ENCODE measurements at places on chromosomes 6 and 20.

DNA sequence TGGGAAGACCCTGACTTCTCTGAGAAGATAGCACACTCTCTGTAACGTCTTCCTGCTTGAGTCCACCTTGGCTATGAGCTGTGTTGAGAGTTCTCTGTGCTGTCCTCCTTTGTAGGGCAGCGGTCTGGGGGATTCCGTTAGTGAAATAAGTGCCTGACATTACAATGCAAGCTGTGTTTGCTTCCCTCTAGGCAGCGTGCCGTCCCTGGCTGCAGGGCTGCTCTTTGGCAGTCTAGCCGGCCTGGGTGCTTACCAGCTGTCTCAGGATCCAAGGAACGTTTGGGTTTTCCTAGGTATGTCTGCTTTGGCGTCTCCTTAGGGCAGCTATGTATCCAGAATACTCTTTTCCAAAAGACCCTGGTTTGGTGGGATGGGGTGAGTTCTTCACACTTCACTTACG lies 2.8 kb downstream of the TMEM14C start:
- DNase-seq, result no peak

DNA sequence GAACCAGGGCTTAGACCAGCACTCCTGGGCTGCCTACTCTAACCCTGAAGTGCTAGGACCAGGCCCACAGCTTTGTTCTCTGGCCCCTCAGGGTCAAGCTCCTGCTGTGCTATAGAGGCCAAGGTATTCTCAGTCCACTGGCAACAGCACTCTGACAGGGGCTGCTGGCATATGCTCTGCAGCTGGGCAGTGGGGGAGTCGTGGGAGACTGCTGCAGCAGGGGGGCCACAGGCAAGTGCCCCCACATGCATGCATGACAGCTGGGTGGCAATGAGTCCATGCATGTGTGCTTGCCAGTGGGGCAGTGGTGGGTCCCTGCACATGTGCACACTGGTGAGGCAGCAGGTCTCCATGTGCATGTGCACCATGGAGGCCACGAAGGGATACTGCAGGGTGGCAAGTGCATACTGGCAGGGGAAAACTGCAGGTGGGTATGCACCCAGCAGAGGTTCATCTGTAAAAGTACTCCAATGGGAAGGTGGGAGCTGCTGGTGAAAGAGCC lies 364.9 kb upstream of the IRAK1BP1 start:
- DNase-seq, result no peak

DNA sequence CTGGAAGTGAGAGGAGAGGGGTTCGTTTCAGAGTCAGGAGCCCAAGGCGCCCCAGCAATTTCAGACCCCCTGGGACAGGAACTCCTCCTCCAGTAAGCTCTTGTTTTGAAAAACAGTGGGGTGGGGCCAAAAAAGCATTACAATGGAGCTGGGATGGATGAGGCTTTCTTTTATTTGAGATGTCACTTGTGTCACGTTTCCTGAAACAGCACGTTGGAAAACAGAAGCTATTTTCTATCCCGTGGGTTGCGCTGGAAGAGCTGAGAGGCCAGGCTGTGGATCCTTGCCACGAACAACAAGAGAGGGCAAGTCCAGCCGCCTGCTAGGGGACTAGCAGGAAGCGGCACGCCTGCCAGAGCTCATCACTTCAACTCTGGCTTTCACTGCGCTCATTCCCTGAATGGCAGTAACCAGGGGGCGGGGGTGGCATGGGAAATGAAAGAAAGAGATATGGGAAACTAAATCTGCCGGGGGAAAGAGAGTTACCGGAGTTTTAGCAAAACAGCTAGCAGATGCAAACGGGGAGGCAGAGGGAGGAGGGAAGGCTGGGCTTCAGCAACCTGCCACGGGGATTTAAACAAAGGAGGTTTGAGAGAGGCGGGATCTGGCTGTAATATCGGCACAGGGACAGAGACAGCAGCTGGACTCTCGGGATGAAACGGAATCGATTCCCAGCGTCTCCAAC lies 34.6 kb downstream of the GCNT2 start:
- DNase-seq, result no peak

GRCh38 chr6:26571592-26572296 lies 25.0 kb upstream of the ABT1 start:
- peak; percentile 81 for DNase-seq

DNA sequence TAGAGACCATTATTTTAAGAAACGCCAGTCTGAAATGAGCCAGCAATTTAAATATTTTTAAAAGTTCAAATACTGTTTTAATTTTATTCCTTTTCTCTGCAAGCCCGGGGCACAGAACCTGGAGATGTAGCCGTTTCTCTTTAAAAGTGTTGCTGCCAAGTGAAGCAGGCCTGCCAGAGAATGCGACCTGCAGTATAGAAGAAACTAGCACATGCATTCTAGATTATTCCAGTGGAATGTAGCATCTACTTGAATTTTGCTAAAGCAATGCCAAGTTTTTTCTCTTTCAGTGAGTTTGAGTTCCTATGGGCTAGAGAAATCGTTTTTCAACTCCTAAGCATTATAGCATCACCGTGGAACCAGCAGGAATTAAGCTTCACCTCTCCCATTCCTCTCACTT lies 101.3 kb downstream of the QRSL1 start:
- DNase-seq, result no peak

GRCh38 chr20:59192533-59192896 lies 28.9 kb downstream of the ZNF831 start:
- no peak for DNase-seq

GRCh38 chr6:118187568-118188164 lies 280.6 kb downstream of the SLC35F1 start:
- peak; percentile 8 for DNase-seq

- no peak for DNase-seq
These were observed 149.0 kb downstream of the LAMP5 start for GRCh38 chr20:9663423-9663822.

- DNase-seq, result no peak
These were observed 9.4 kb downstream of the ACSS1 start for GRCh38 chr20:25048519-25048952.

DNA sequence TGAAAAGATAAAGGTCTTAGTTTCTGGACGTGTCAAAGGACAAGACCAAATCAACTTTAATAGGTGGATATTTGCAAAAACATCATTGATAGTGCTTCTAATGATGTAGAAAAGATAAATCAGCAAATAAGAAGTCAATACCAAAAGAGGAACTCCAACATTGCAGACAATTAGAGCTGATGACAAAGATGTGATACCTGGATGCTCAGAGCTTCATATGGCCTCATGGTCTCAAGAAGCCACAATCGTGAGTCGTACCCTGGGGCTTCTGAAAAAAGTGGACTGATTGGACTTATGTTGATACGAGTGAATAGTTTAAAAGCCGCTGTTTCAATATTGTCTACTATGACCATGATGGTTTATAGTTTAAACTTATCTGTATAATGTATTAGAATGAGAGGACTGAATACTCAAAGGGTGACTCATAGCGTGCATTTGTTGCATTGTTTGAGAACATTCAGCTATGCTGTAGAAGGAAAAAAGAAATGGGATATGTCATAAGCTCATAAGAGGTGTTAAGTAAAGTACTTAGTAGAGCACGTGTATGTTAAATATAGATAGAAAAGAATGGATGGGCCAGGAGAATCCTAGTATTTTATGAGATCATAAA lies 54.6 kb upstream of the RIPOR2 start:
- DNase-seq, result no peak

Measured in fibroblast of skin of left quadriceps (primary cell).